ENCODE measurements at places on chromosomes 6 and 20.

DNA sequence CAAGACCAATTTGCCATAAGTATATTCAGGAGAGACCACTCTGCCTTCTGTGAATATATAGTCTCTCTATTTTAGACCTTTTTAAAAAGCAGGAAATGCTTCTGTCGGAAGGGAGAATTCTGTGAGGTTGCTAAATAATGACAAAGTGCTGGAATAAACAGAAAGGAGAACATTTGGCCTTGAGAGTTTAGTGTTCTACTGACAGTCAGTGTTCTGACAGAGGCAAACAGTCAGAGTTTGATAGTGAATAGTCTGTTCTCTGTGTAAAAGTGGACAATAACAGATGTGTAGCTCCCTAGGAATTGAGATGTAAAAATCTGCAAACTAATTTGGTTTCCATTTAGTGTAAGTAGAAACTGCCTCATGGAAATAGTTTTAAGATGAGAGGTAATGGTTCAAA lies 220.7 kb downstream of the PHF3 start:
- DNase-seq: no peak

- no peak for DNase-seq
Measured at GRCh38 chr6:140752234-140752633, 1377.8 kb upstream of the CITED2 start.

GRCh38 chr20:36312724-36313441 lies 6.7 kb downstream of the DLGAP4 start:
- no peak for DNase-seq

- no peak for DNase-seq
Measured at GRCh38 chr6:154448448-154449096, 61.9 kb downstream of the CNKSR3 start.

Measured in activated naive CD4-positive, alpha-beta T cell treated with anti-CD3 and anti-CD28 coated beads, Interleukin-2, amount 10 ng/mL, durations not matched to agents 7 days and 5 days (primary cell).